ENCODE measurements at places on chromosomes 16 and 17. TPM values are rescaled to one million over a fixed set of nuclear protein-coding genes. Genes with fewer than 3 reads are reported as not detected.
A peak's percentile ranks its signal among the peaks of the same experiment; 100 is the strongest.

The TBC1D3H gene
- not detected for total RNA-seq

The ANKS4B gene
- not detected for total RNA-seq

The TNFSF13 gene
- 5.4 TPM for total RNA-seq

The PSMD12 gene
- 73.0 TPM for total RNA-seq

The PHKG2 gene
- 34.1 TPM for total RNA-seq

The ARHGAP23 gene
- 190 TPM for total RNA-seq

DNA sequence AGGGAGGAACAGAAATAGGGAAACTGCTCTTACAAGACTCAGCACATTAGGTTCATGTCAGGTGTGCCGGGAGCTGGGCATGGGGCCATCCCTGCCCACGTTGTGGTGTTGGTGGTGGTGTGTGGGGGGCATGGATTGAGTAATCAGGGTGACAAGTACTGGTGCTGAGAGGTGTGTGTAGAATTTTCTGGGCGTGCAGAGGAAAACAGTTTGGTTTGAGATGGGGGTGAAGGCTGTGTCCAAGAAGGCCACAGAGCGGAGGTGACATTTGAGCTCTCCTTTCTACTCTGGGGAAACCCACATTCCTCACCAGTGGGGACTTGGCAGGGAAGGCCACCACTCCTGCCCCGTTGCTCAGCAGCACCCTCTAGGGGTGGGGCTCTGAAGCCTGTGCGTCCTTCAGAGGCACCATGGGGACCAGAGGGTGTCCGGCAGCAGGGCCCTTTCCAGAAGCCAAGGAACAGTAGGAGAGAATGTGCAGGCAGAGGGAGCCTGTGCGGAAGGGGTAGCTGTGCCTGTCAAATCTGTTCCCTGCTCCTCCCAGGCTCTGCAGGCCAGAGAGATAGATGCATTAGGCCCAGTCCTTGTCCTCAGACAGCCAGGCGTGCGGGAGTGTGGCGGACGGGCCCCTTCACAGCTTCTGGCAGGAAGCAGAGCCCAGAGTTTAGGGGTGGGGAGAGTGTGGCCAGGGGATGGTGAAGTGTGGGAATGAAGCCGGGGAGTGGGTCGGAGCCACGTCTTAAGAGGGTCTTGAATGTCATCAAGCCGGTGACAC is 48.7 kb upstream of the GSE1 start:
- DNase-seq, result no peak

DNA sequence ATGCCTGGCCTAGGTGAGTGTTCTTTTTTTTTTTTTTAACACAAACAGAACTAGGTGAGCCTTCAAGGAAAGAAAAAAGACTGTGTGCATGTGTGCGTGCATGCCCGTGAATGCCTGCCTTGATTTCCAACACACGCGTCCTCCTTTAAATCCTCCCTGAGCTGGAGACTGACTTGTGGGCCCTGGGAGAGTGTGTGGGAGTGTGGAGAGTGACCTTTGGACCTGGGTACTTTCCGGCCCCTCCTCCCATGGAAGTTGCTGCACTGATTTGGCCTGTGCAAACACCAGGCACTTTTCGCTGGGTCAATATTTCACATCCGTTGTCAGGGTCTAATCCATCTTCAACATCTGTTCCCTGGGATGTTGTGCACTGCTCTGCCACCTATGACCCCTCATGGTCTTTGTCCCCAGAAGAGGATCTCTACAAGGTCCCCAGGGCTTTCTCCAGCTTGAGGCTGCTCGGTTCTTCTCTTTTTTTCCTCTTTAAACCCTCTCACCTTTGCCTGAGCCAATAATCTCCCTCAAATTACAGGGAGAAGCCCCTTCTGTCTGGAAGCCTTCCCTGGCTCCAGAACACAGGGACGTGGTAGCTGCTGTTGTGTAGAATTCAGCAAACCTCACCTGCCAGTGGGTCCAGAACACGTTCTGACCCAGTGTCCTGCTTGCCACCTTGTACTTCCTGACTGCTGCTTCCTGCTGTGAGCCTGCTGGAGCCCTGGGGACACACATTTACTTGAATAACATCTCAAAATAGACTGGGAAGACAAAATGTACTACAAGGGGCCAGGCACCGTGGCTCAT is 20.8 kb upstream of the ATP5MC1 start:
- DNase-seq, result peak; percentile 60

DNA sequence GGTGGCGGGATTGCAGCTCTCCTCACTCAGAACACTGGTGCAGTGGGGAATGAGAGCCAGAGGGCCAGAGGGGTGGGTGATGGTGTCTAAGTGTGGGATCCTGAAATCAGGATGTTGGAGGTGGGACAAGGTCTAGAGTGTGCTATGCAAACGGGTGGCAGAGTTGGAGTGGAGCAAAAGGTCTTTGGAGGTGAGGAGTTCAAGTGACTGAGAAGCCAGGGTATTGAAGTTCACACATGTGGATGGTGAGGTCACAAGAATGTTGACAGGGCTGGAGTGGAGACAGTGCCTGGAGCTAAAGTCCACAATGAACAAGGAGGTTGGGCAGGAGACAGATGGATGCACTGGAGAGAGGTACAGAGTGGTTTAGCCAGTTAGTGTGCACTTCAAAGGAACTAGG is 38.3 kb upstream of the MAP3K14 start:
- no peak for DNase-seq

- DNase-seq, result no peak
Measured at GRCh38 chr17:73384926-73385325, 73.1 kb upstream of the CDC42EP4 start.

DNA sequence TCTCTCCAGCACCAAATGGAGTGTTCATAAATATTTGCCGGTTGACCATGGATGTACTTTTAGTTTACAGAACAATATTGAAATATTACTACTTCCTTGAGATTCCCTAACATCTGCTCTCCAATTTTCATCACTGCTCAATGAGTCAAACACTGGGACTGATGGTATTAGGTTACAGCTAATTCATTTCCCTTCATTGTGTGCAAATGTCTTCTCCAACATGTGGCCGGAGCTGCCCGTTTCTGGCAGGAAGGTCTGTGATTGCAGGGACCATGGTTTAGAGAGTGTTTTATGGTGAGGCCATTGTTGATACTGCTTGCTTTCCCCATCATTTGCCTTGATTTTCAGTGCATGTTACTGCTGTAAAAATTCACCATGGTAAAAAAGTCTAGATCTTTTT is 209.3 kb downstream of the HS3ST3B1 start:
- DNase-seq, result no peak

DNA sequence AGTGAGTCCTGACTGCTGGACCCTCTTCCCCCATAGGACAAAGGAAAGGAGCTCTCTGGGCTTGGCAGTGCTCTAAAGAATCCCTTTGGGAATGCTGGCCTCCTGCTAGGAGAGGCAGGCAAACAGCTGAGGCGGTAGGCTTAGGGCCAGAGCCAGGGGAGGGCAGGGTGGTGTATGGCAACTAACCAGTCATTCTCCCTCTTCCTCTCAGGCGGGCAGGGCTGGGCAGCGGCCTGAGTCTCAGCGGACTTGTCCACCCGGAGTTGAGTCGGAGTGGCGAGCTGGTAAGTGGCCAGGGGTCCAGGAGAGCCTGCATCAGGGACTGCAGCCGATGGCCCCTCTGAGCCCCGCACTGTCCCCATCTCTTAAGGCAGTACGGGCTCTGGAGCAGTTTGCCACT is 4.4 kb downstream of the ACADVL start:
- no peak for DNase-seq

DNA sequence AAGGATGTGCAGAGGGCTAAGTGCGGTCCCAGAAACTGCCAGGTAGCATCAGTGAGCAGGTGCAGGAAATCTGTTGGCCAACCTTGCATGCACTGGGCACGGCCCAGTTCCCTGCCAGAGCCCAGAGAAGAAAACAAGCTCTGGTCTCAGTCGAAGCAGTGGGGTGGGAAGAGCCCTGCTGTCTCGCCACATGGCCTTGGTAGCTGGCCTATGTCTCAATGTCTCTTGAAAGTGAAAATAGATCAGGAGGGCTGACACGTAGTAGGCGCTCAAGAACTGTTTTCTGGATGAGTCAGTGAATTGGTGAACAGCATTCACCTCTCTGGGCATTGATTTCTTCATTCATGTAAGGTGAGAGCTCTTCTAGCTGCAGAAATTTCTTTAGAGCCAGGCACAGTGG is 90.4 kb downstream of the MARF1 start:
- DNase-seq, result no peak

All from endothelial cell of umbilical vein (primary cell).